ENCODE measurements at places on chromosomes 16 and 17.

DNA sequence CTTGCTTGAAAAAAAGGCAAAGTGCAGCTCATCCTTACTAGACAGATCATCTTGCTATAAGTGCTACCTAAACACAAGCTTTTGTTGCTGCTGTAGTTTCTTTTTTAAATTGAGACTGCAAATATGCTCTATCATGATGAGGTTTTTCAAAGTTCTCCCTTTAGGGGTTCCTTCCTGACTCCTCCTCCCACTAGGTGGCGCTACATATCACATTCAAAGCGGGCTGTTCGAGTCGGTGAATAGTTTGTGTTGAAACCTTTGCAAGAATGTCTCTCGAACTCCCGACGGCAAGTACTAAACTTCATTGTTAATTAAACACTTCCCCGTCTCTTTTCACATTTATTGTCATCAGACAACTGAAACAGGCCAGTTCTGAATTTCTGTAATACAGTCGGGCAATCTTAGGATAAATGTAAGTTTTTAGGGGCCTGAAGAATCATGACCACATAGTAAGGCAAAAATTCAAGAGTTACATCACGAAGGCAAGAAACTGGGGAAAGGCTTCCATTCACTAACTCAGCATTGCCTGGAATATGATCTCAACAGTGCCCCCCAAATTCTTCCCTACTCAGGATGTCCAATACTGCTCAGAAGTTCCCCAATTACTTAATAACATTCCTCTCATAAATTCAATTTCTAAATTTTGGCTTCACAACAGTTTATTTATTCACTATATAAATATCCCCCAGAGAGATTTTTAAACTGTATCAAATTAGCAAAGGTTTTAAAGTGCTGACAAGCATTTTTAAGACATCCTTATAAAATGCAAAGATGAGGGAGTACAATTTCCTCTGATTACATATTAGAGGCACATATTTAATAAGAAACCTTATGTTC, 6.7 kb downstream of the HS3ST3A1 start:
- peak; percentile 68 for DNase-seq

- DNase-seq, result no peak
Measured at GRCh38 chr17:57422574-57423164, 166.3 kb downstream of the MSI2 start.

DNA sequence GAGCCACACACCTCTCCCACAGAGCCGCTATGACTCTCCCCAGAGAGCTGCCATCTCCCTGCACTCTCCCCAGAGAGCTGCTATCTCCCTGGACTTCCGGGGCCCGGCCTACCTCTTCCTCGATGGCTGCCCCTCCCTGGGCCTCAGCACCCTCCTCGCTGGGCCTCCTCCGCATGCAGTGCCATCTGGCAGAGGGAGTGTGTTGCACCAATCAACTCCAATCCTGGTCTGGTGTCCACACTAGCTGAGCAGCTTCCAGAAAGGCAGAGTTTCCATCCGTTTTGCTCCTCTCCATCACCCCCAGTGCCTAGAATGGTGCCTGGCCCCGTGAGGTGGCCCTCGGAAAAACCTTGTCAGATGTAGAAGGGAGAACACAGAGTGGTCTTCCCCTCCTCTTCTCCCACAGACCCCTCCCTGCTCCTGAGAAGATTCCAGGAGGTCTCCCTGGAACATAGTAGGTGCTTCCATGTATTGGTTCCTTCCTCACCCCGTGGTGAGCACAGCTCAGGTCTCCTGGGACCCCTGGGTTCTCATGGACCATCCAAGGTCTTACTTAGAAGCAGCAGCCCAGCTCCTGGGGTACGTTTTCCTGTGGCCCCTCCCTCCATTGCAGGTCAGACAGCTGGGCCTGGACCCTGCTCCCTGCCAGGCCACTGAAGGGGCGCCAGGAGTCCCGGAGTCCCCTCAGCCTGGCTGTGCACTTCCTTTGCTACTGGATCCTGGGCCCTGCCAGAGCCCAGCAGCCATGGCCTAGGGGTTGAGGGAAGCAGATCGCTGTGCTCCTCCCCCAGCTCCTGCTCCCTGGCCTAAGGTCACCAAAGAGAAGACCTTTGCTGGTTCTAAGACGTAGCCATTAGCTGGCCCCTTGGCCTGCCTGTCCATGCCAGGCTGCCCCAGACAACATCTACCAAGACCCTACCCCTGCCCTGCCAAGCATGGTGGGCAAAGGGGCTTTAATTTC, 233.8 kb upstream of the GSE1 start:
- no peak for DNase-seq

- no peak for DNase-seq
Measured at GRCh38 chr16:80253741-80254140, 287.1 kb upstream of the DYNLRB2 start.

DNA sequence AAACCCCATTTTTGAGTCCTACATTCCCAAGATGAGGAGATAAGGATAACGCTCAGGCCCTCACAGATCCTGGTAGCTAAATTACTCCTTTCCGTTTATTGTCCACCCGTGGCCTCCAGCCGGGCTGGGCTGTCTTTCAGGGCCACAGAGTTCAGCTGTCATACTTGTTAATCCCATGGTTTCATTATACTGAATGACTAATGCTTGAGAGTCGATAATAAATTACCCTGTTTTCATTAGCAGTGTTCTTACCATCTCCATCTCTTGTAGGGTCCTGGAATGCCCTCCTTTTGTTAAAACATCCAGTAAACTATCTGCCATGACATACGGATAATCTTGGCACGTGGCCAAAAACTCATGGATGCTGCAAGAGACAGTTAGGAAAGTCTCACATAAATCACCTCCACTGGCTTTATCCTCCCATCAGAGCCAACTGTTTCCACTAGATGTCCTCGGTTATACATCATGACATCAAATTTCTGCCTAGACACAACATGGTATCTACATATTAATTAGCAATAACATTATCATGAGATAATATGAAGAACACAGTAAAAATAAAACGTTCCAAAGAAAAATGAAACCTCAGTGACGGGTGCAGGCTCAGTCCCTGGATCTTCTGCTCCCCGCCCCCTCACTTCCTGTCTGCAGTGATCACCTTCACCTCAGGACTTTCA, 45.3 kb downstream of the BRD7 start:
- no peak for DNase-seq

GRCh38 chr16:51008607-51009006, 142.5 kb downstream of the SALL1 start:
- DNase-seq, result no peak

- no peak for DNase-seq
Measured at GRCh38 chr17:6551869-6552531, 4.4 kb downstream of the PITPNM3 start.

GRCh38 chr17:66426397-66427033, 124.1 kb downstream of the PRKCA start:
- no peak for DNase-seq

DNA sequence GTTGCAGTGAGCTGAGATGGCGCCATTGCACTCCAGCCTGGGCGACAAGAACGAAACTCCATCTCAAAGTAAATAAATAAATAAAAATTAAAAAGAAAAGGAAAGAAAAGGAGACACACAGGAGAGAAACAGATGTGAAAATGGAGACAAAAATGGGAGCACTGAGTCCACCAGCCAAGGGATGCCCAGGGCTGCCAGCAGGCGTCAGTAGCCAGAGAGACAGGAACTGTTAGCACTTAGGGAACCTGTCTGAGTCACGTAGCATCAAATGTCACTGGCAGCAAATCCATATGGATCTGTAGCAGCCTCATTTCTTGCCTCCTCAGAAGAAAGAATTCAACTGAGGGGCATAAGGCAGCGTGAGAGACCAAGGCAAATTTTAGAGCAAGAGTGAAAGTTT, 79.7 kb downstream of the CYLD start:
- DNase-seq, result no peak

GRCh38 chr16:50699326-50700159, 6.1 kb downstream of the NOD2 start:
- DNase-seq, result peak; percentile 55

- peak; percentile 34 for DNase-seq
Measured at GRCh38 chr17:43907425-43907981, at the start of gene MPP2. Gene MPP2 (minus strand): TSS chr17:43907536. CDS start chr17:43904460, 3,076 bp downstream.

- DNase-seq, result no peak
Measured at GRCh38 chr17:32117399-32117798, 24.9 kb upstream of the RHOT1 start.

DNA sequence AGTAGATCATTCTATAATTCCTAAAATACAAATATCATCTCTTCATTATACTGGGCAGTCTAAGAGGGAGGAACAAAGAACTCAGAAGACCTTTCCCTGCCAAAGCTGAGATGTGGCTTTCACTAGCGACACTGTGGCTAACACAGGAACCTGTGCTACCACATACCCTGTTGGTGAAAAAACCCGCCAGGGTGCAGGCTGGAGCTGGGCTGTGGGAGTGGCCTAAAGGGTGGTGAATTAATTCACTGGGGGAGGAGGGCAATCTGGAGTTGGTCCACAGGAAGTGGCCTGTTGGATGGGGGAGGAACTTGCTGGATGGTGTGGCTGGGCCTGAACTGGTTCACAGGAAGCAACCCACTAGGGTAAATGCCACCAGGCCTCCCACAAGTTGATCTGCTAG, 7.4 kb downstream of the ZNF594 start:
- no peak for DNase-seq

- DNase-seq, result no peak
Measured at GRCh38 chr17:28230011-28230410, 89.0 kb upstream of the TMEM97 start.

GRCh38 chr16:67415872-67416793, at the start of gene ZDHHC1:
Gene ZDHHC1 (minus strand): TSS chr16:67416477. CDS start chr16:67407775, 8,702 bp downstream.
- DNase-seq, result peak; percentile 50

GRCh38 chr17:21089145-21089544, 37.6 kb upstream of the DHRS7B start:
- DNase-seq, result no peak

DNA sequence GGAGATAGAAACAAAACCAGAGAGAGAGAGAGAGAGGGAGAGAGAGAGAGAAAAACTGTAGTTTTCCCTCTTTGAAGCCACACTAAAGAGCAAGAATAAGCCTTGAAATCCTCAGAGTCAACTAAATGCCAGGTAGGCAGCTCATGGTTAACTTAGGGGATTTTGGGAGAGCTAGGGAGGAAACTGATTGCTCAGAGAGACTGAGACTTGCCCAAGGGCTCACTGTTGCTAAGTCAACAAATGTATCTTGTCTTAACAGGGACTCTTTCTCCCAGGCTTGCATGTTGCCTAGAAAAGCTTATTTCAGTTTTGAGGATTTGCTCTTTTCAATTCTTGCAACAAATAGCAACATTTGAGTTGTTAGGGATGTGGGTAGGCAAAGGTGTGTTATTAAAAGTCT, 4.5 kb upstream of the SLC5A11 start:
- DNase-seq, result no peak

- DNase-seq, result no peak
Measured at GRCh38 chr17:80857756-80858171, 133.9 kb upstream of the CHMP6 start.

- no peak for DNase-seq
Measured at GRCh38 chr17:40129498-40129897, 7.7 kb downstream of the MSL1 start.

- peak; percentile 25 for DNase-seq
Measured at GRCh38 chr17:56593646-56594319, at the start of gene NOG. Gene NOG (plus strand): TSS chr17:56593699. CDS start chr17:56594224, 525 bp downstream.

- no peak for DNase-seq
Measured at GRCh38 chr17:41008811-41009210, at the start of gene KRTAP3-1. Gene KRTAP3-1 (minus strand): TSS chr17:41009128. CDS start chr17:41009074, 54 bp downstream.

DNA sequence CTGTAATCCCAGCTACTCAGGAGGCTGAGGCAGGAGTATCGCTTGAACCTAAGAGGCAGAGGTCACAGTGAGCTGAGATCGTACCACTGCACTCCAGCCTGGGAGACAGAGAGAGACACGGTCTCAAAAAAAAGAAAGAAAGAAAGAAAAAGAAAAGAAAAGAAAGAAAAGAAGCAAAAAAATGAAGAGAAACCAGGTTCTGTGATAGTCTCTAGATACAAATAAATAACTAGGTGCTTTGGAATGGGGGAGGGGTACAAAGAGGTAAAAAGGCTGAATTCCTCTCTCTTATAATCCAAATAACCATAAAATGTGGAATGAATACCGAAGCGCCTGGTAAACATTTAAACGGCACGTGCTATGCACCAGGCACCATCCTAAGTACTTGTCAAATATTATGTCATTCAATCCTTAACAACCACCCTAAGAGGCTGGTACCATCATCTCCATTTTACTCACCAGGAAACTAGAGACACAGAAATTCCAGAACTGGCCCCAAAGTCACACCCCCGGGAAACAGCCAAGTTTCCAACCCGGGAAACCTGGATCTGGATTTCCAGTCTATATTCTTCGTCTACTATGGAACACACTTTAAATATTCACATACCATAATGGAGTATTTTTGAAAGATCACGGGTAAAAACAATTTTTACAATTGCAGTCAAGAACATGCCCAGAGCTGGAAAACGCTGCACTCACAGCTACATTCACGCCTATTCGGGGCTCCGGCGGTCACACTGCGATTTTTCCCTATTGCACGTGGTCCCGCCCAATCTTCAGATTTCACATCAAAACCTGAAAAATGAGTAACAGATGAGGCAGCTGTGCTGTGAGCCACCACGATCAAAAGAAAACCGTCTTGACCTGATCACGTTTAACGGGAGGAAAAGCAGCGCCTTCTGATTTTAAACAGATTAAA, 10.5 kb downstream of the NXN start:
- DNase-seq, result no peak

DNA sequence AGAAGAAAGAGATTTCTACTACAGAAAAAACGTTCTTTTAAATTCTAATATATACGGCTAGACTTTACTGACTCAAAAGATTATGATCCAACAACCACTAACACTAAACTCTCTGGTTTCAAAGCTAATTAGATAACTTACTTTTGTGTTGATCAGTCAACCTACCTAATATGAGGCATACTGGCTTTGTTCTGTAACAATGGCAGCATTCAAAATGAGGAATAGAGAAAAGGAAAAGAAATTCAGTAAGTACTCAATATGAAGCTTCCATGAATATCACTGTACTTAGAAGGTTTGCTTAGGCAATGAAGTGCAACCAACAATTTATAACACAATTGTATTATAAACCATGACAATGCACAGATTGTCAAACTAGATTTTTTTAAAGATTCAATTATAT, 430.5 kb upstream of the PMFBP1 start:
- DNase-seq, result no peak

GRCh38 chr16:57608462-57609113, 19.8 kb upstream of the ADGRG1 start:
- DNase-seq, result no peak

GRCh38 chr16:77570574-77570973, 135.7 kb upstream of the ADAMTS18 start:
- no peak for DNase-seq

GRCh38 chr17:50498021-50498874, 10.0 kb upstream of the MYCBPAP start:
- DNase-seq, result no peak

DNA sequence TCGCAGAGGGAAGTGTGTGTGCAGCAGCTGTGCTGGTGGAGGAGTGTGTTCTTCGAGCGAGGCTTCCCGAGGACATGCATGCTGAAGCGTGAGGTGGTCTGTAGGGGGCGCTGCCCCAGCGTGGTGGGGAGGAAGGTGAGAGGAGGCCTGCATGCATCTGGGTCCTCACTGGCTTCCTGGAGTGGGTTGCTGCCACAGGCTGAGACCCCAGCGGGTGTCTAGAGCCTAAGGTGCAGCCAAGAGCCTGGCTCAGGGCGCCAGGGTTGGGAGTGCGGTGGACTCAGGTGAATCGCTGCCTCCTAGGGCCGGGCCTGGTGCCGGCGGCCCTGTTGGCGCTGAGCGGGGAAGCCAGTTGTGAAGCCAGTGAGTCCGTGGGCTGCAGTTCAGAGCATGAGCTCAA, 7.5 kb upstream of the HSD3B7 start:
- no peak for DNase-seq

Data from activated CD4-positive, alpha-beta T cell treated with anti-CD3 and anti-CD28 coated beads for 24 hours (primary cell).